ENCODE measurements at places on chromosomes 4 and X.
A peak's percentile ranks its signal among the peaks of the same experiment; 100 is the strongest.

DNA sequence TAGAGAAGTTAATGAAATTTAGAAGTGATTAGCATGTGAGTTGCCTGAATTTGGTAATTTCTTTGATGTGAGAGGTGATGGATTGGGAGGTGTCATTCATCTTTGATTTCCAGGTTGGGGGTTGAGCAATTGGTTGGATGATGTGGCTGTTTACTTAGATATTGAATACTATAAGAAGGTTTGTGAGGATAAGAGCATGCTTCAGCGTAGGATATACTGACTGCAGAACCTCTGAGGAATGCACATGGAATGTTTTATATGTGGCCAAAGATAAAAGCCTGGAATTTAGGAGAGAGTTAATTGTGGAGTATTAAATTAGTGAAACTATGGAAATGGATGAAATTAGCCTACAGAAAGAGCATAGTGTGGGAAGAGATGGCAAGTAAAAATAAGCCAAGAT, 165.4 kb upstream of the MAD2L1 start:
- no peak for DNase-seq

- peak; percentile 45 for DNase-seq
These were observed 266.8 kb downstream of the C4orf33 start for GRCh38 chr4:129362691-129363274.

- no peak for DNase-seq
These were observed 52.1 kb upstream of the RASGEF1B start for GRCh38 chr4:81523672-81524327.

- DNase-seq: no peak
These were observed 7.4 kb downstream of the MAGEB10 start for GRCh38 chrX:27815209-27815608.

GRCh38 chr4:130044788-130045531, 949.0 kb downstream of the C4orf33 start:
- DNase-seq: no peak

- DNase-seq: no peak
These were observed 145.1 kb upstream of the IL1RAPL2 start for GRCh38 chrX:104420907-104421306.

GRCh38 chrX:145506214-145506613, 258.9 kb downstream of the SPANXN1 start:
- no peak for DNase-seq

- no peak for DNase-seq
These were observed 67.6 kb downstream of the EIF4E start for GRCh38 chr4:98861100-98861884.

GRCh38 chrX:130119312-130119898, 9.1 kb upstream of the ELF4 start:
- no peak for DNase-seq

- DNase-seq: no peak
These were observed 55.8 kb upstream of the MAGEB10 start for GRCh38 chrX:27751976-27752375.

GRCh38 chr4:104128031-104128849, 366.5 kb downstream of the CXXC4 start:
- no peak for DNase-seq

DNA sequence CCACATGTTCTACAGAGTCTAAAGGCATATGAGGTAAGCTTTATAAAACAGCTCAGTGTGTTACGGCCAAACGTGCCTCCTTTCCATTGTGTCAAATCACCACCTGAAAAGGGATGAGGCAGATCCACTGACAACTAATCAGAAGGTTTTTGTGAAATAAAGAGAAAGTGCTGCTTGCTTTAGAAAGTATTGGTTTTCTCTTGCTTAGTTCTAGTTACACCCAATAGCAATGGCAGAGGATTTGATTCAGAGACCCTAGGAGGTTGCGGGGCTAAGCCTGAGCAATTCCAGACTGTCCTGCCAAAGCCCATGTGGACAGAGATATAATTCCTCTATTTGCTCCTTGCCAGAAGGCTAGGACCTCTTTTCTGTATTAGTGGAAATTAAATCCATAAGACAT, 125.5 kb downstream of the SPRY1 start:
- DNase-seq: no peak

DNA sequence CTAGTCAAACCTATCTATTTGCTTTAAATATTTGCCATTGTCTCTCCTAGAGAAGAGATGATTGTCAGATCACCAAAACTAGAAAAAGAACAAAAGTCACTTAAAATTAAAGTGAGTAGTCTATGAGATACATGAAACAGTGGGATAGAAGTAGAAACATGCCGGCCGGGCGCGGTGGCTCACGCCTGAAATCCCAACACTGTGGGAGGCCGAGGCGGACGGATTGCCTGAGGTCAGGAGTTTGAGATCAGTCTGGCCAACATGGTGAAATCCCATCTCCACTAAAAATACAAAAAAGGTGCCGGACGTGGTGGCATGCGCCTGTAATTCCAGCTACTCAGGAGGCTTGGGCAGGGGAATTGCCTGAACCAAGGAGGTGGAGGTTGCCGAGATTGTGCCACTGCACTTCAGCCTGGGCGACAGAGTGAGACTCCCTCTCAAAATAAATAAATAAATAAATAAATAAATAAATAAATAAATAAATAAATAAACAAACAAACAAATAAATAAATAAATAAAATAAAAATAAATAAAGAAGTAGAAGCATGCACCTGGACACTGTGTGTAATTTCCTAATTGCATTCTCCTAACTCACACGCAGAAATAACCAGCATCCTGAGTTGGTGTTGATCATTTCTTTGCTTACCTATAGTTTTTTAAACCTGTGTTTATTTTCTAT, 299.5 kb downstream of the PDHA2 start:
- no peak for DNase-seq

GRCh38 chrX:139881130-139881529, 51.7 kb downstream of the ATP11C start:
- DNase-seq: no peak

- DNase-seq: no peak
These were observed 102.3 kb upstream of the NUDT6 start for GRCh38 chr4:123024710-123025109.

DNA sequence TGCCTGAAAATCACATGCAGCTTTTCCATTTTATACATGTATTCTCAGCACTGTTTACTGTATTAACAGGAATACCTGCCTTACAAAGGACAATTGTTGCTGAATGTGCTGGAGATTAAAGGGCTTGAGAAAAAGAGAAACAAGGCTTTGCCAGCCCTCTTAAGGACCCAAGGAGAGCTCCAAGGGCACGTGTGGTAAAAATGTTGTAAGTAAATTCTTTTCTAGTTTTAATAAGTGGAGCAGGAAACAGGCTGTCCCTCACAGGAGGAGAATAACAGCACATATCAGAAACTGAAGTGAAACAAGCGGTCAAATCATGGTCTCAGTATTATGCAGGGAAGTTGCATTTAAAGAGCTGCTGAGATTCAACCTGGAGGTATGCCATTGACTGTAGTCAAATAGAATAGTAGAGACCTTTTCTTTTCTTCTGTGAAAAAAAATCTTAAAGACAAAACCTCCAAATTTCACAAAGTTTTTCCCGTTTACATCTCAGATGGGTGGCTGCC, 18.5 kb downstream of the IGFBP7 start:
- DNase-seq: no peak

DNA sequence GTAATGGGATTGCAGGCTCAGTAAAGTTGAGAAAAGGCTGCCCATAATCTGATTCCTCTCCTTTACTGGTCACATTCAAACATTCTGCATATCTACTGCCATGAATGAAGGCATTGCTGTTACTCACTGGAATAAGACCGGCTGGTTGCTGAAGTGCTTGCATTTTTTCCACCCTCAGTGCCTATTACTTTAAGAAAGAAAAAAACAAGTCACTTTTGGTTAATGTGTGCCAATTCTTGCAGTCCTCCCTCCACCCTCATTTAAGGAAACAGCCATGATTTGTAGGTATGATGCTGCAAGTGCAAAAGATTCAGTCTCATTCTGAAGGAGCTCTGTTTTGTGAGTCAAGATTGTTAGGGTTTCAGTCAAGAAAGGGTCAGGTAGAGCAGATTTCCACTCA, 94.9 kb downstream of the EMCN start:
- DNase-seq: no peak

DNA sequence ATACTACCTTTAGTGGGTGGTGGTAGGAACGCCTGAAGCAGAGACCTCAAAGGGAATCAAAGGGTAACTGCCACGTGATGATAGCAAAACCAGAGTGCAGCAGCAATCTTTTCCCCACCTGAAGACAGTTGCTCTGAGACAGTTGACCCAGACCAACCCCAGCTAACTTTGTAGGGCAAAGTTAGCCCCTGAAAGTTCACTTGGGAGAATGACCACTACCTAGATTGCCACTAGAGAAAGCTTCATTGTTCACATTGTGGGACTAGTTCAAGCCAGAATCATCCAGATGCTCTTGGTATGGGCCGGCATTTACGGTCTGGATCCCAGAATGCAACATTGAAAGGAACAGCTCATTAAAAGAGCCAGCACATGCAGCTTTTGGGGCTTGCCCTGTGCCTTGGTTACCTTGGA, 4.1 kb downstream of the SEPTIN6 start:
- DNase-seq: no peak

- DNase-seq: peak; percentile 57
These were observed 78.1 kb upstream of the PAGE3 start for GRCh38 chrX:55342533-55343501.

Data from GM13977 (cell line).